ENCODE measurements at places on chromosomes 12 and 14.

GRCh38 chr12:109258607-109259544 is 50.2 kb downstream of the FOXN4 start:
- DNase-seq = no peak

- no peak for DNase-seq
Observed at GRCh38 chr12:48592591-48593086, 22.8 kb upstream of the LALBA start.

- DNase-seq = no peak
Observed at GRCh38 chr12:68375756-68376695, 43.9 kb upstream of the MDM1 start.

DNA sequence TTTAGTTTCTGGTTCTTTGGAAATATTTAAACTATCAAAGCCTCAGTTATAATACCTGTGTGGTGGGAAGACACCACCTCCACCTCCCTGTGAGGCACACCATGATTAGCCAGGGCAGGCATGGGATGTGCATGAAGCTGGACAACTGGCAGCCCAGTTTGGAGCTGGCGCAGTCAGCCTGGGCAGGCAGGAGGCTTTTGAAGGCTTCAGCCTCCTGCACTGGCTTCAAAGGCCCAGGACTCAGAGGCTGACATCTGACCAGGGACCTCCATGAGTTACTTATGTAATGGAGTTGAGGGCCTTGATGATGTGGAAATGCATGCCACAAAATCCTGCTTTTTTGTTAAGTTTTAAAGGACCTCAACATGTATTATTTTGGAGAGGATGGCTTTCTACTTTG is 30.3 kb downstream of the C14orf132 start:
- DNase-seq = no peak

- no peak for DNase-seq
Observed at GRCh38 chr14:20998139-20998538, 954 bp upstream of the SLC39A2 start.

GRCh38 chr14:79614448-79614847 is 596.9 kb downstream of the DIO2 start:
- DNase-seq = no peak

DNA sequence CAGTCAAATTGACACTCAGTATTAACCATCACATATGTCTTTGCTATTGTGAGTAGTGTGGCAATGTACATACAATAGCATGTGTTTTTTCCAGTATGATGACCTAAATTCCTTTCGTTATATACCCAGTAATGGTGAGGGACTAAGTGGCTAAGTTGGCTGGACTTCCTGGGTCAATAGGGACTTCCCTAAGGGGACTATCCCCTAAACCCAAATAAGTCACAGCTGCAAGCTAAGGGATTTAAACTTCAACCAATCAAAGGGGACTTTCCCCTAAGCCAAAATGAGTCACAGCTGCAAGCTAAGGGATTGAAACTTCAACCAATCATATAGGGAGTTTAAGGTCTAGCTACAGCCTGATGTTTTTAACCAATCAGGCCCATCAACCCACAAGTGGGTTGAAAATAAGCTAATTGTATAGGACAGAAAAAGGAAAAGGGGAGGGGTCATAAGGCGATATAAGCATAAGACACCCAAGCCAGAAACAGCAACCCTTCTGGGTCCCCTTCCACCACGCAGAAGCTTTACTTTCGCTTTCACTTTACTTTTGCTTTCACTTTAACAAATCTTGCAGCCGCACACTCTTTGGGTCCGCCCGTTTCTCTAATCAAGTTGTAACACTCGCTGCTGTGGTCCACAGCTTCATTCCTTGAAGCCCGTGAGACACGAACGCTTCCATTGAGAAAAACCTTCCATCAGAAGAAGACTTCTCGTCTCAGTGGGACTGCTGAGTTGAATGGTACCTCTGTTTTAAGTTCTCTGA is 404.4 kb downstream of the FLRT2 start:
- DNase-seq = no peak

- no peak for DNase-seq
Observed at GRCh38 chr14:106883218-106883692, 1356.9 kb downstream of the TMEM121 start.

DNA sequence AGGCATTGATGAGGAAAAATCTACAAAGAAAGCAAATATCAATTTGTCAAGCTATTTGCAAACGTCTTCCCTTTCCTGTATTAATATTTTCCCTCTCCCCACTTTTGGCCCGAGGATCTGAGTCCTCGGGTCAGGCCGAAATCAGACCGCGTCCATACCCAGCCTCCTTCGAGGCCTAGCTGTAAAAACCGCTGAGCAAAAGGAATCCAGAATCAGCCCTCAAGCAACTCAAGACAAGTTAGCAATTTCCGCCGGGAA is 353 bp upstream of the MAPK1IP1L start:
- no peak for DNase-seq

DNA sequence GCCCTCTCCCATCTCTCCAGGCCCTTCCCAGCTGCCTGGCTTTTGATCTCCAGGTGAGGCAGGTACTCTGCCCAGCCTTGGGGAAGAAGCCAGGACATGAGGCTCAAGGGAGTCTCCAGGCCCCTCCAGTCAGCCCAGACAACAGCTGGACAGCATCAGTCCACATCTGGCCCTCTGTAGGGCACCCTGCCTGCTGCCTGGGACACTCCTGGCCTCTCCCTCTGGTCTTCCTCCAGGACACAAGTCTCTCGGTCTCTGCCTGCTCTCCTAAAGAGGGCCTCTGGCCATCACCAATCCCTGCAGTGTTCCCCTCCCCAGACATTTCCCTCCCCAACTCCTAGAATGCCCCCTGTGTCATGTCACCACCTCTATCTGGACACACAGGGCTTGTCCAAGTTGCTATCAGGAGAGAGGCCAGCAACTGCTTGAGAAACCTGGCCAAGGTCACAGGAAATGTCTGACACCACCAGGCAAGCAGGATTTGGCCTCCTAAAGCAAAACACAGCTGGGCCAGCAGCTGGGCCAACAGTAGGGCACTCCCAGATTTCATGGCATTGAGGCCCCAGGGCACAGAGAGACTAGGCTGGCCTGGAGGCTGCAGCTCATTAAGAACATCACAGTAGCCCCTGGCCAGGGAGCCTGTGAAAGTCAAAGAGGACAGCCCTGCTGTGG is 29.0 kb downstream of the LTBP2 start:
- DNase-seq = no peak

- DNase-seq = no peak
Observed at GRCh38 chr14:95490727-95491451, 25.6 kb downstream of the SYNE3 start.

- peak; percentile 79 for DNase-seq
Observed at GRCh38 chr14:105168979-105169507, 467 bp upstream of the JAG2 start.

GRCh38 chr12:57612711-57613426 is 1.6 kb downstream of the ARHGEF25 start:
- DNase-seq = no peak

DNA sequence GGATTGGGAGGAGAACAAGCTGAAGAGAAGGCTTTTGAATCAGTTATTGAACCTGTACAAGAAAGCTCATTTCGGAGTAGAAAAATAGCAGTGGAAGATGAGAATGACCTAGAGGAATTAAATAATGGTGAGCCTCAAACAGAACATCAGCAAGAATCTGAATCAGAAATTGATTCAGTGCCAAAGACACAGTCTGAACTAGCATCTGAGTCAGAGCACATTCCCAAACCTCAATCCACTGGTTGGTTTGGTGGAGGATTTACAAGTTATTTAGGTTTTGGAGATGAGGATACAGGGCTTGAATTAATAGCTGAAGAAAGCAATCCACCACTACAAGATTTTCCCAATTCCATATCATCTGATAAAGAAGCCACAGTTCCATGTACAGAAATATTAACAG is 13.5 kb downstream of the MIA2 start:
- DNase-seq = no peak

GRCh38 chr12:26091822-26092221 is 33.0 kb downstream of the BHLHE41 start:
- DNase-seq = no peak

DNA sequence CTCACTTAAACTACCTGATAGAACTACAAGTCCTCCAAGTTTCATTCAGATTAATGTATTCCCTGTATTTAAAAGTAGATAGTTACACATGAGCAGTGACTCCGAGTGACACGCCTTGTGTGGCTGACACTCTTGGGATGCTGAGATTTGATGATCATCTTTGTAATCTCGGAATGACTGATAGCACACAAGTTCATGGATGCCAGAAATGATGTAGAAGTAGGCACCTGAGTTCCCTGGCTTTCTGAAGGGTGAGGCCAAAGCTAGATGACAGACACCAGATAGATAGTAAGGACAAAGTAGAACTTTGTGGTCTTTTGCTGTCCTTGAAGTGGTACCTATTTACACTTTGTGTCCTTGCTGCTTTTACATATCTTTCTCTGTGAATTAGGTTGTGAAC is 491.2 kb downstream of the PCNX1 start:
- no peak for DNase-seq

GRCh38 chr14:90060312-90060964 is 1.4 kb upstream of the KCNK13 start:
- peak; percentile 60 for DNase-seq

DNA sequence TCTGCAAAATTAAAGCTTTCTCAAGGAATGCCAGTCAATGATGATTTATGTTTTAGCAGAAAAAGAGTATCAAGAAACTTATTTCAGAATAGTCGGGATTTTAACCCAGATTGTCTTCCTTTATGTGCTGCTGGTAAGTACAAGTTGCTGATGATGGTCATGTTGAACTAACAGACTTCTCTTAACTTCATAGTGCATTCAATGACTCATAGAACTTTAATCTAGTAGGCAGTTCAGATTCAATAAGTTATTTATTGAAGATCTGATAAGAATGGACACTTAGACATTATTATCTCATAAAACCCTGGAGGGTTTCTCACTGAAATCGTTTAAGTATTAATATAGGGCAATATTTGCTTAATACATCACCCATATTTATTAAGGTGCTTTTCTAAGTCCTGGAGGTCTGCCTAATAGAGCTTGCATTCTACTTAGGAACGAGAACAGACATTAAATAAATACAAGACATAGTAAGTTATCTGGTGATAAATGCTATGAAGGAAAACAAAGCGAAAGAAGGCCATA is 33.8 kb downstream of the TOGARAM1 start:
- no peak for DNase-seq

DNA sequence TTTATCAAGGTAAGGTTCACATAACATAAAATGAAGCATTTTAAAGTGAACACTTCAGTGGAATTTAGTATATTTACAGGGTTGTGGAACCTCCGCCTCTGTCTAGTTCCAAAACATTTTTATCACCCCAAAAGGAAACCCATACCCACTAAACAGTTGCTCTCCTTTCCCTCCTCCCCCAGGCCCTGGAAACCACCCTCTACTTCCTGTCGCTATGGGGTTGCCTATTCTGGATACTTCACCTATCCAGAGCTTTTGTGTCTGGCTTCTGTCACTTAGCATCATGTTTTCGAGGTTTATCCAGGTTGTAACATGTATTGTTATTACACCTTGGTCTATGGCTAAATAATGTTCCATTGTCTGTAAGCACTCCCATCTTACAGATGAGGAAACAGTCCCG is 27.7 kb upstream of the ZFP36L1 start:
- no peak for DNase-seq

GRCh38 chr12:52280796-52281560 is 6.5 kb downstream of the KRT86 start:
- peak; percentile 97 for DNase-seq

- DNase-seq = no peak
Observed at GRCh38 chr12:72836194-72836593, 564.0 kb downstream of the TRHDE start.

- DNase-seq = no peak
Observed at GRCh38 chr14:26694521-26694920, 96.7 kb upstream of the NOVA1 start.

DNA sequence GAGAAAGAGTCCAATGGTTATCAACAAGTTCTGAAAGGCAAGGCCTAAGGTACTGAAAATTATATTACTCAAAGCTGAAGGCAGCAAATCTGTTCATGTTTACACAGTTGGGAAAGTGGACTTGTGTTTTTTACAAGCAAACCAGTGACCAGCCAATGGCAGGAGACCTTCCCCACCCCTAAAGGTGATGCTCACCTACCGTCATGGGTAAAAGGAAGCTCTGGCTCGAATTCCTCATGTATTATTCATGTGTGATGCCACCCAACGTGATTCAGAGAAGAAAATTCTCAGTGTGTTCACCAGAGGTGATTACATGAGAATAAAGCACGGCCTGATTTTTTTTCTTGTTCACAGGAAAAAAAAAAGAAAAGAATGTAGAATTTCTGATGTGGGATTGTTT is 1161.2 kb upstream of the SEL1L start:
- DNase-seq = no peak

DNA sequence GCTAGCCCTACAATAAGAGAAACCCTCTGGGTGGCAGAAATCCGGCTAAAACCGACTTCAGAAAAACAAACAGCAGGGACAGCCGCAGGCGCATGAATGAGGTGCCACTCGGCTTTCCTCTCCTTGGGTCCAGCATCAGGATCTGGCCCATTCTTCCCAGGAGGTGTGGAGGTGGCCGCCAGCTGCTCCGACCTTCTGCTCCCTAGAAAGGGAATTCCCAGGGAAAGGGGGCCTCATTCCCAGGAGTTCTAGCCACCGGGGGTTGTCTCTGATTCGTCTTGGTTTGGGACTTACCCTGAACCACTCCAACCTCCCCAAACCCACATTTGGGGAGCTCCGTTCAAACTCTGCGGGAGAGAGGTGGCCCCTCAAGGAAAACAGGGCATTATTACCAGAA is 13.0 kb downstream of the PAPLN start:
- no peak for DNase-seq

GRCh38 chr14:33707716-33708115 is 243.2 kb downstream of the EGLN3 start:
- no peak for DNase-seq

- DNase-seq = no peak
Observed at GRCh38 chr12:118436986-118437385, 60.6 kb downstream of the SUDS3 start.

- no peak for DNase-seq
Observed at GRCh38 chr14:52360831-52361230, 46.7 kb downstream of the PTGER2 start.

GRCh38 chr14:103894034-103894722 is 34.1 kb upstream of the TDRD9 start:
- DNase-seq = no peak

GRCh38 chr12:7716381-7716780 is 5.1 kb downstream of the DPPA3 start:
- DNase-seq = no peak

GRCh38 chr12:9797722-9798619 is 29.3 kb upstream of the KLRF1 start:
- DNase-seq = peak; percentile 25

- no peak for DNase-seq
Observed at GRCh38 chr14:101187816-101188570, 284.5 kb upstream of the RTL1 start.

GRCh38 chr12:5364036-5364770 is 67.7 kb upstream of the NTF3 start:
- no peak for DNase-seq

DNA sequence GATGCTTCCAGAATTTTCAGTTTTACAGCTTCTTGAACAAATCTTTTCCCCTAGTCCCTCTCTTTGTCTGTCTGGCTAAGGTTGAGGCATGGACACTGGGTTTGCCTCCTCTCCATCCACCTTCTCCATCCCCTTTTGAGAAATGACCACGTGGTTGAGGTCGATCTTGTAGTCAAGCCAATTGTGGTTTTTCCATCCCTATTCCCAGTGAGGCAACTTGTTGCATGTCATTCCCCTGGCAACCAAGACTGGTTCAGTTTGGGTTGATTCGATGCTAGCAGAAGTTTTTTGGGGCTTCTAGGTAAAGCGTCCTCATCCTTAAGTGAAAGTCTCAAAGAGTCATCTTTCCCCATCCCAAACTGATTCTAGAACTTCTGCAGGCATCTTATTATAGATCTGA is 300.8 kb downstream of the APAF1 start:
- DNase-seq = no peak
